Activated T-helper 1 cell treated with Interleukin-2 at 50 U/mL for 16 hours (primary cell): ENCODE measurements at places on chromosomes 2 and 18.

- DNase-seq, result no peak
These were observed 13.6 kb downstream of the FHOD3 start for GRCh38 chr18:36311026-36311570.

- DNase-seq, result no peak
These were observed 4.2 kb downstream of the SLC25A12 start for GRCh38 chr2:171889808-171890207.

DNA sequence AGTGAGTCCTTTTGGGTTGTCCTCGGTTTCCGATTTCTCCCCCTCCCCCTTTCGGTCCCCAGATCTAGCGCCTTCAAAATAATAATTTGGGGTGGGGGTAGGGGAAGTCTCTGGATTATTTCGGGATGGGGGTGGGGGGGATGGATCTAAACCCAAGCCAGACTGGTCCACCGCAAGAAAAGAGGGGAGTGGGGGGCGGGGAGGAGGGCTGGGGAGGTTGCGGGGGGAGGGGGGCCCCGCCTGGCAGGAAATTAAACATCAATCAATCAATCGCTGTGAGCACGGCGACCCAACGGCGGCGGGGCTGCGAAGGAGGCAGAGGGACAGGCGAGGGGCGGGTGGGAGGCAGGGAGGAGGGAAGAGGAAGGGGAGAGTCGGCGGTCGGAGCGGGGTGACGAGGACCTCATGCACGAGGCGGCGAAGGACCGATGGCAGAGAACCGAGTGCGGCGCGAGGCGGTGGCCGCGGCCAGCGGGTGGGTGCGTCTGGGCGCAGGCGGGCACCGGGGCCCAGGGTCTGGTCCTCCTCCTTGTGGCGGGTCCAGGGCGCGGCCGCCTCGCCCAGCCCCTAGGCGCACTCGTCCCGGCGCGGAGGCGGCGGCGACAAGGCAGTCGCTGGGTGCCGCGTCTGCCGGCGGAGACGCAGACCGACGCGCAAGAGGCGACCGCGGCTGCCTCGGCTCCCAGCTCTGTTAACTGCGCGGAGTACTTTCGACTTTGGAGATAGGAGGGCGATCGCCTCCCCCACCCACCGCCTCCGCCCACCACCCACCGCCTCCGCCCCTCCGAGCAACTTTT lies 468 bp upstream of the SATB2 start:
- DNase-seq, result no peak

DNA sequence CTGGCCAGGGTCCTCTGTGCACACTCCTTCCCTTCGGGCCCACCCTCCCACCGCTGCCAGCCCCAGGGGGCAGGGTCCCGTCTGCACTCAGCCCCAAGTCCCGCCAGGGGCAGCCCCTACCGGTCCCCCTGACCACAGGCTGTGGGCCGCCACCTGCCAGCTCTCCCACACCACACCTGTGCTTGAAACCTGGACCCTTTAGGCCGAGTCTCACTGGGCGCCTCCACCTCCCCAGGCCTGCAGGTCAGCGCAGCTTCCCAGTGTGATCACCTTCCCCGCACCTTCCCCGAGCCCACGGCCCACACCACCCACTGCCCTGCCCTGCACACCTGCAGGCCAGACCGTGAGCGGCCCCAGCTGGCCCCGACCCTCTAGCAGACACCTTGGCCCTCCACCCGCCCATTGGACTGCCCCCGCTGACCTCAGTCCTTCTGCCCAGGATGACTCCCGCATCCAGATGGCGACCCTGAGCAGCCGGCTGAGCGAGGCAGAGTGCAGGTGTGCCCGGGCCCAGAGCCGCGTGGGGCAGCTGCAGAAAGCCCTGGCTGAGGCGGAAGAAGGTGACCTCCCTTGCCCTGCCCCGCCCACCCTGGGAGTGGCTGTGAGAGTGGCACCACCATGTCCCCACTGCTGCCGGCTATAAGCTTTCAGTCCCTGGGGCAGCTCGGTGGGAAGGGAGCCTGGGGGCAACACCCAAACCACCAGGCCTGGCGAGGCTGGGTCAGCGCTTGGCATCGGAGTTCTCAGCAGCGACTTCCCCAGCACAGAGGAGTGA lies 31.3 kb upstream of the SNED1 start:
- DNase-seq, result no peak

- no peak for DNase-seq
These were observed 76.6 kb downstream of the CCDC85A start for GRCh38 chr2:56260415-56260814.

- no peak for DNase-seq
These were observed 965.2 kb upstream of the FANCL start for GRCh38 chr2:59206361-59206760.

GRCh38 chr2:183195998-183196409 lies 71.8 kb downstream of the NUP35 start:
- no peak for DNase-seq

DNA sequence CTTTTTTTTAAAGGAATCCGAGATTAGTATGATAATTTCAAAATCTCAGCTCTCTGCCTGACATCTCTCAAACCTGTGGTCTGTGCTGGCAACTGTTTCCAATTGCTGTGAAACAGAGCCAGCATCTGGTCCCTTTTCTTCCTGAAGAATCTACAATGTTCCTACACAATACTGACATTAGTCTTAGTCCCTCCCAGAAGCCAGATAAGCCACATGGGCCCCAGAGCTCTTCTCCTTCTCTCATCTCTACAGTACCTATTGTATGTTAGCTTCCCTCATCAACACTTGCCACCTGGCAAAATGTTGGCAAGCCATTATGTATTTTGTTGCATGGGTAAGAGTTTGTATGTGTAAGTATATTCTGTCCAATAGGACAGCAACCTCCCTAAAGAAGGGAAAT lies 62.9 kb upstream of the CDKL4 start:
- DNase-seq, result no peak
